Jurkat, Clone E6-1 (cell line): ENCODE measurements at places on chromosomes 5 and 9.
A peak's percentile ranks its signal among the peaks of the same experiment; 100 is the strongest.

DNA sequence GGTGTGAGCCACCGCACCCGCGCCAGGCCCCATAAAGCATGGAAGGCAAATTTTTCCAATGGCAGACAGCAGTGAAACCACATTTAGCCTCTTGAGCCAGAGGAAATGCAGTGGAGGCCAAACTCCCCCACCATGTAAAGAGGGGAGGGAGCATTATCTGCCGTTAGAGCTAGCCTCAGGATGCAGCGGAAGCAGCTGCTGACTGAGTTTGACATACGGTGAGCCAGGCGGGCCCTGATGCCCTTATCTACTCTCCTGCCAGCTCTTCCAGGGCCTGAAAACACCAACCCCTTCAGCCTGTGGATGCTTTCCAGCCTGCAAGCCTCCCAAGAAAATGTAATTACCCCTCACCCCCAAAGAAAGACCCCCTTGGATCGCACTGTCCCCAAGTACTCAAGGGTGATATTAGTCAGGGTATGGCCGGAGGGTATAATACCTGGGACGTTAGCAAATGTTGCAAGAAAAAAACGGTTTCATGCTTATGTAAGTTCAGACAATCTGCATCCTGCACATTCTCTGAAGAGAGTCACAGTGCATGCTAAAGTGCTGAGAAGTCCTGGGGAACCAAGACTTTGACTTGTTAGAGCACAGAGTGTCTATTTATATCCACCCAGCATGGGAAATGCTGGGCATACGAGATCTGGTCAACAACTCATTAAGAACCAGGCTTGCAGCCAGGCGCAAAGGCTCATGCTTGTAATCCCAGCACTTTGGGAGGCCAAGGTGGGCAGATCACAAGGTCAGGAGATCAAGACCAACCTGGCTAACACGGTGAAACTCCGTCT is 11.3 kb upstream of the GGTA1 start:
- no peak for DNase-seq

DNA sequence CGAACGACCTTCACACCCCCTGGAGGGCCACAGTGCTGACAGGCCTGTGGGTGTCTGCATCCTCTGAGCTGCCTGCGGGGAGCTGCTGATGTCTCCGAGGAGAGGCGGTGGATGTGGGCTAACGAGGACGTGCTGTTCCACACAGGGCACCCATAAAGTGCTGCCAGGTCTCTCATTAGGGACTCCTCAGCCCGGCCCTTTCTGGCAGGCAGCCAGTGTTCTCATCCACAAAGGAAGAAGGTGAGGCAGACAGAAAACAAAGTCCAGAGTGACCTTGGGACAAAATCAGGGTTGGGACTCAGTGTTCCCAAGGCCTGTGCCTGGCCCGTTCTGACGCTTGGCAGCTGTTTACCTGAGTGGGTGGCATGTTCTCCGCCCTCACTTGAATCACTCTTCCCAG is 29.3 kb downstream of the CARTPT start:
- no peak for DNase-seq

- DNase-seq, result peak; percentile 87
Observed at GRCh38 chr9:110183208-110184145, 24.5 kb downstream of the C9orf152 start.

GRCh38 chr9:107584944-107585343 is 95.4 kb upstream of the KLF4 start:
- DNase-seq, result no peak

DNA sequence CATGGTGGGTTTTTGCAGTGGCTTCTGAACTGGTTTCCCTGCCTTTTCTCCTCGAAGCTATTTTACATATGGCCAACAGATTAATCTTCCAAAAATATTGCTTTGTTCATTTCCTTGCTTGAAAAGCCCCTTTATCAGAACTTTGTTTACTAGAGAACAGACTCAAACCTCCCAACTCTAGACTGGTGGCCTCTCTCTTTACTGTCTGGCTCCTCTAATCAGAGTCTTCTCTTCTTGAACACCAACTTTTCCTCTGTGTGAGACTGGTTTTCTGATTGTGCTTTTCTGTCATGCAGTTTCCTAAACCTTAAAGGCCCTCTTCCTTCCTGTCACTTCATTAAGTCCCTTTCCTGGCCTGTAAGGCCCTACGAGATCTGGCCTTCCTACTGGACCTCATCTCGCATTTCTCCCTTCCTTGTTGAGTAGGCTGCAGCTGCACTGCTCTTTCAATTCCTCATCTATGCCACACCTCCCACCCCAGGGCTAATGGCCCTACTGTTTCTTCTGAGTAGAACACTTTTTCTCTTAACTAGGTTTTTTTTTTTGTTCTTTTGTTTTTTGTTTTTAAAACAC is 5.7 kb downstream of the C9orf43 start:
- DNase-seq, result no peak
